Spleen (tissue), 13 donors: ENCODE measurements at places on chromosomes 1 and 21. TPM values are rescaled to one million over a fixed set of nuclear protein-coding genes. Genes with fewer than 3 reads are reported as not detected.

The ELAVL4 gene
- total RNA-seq = not detected

- no peak for DNase-seq
Measured at GRCh38 chr1:206143537-206144172, 26.5 kb upstream of the AVPR1B start.

- DNase-seq = no peak
Measured at GRCh38 chr1:225479996-225480720, 52.3 kb upstream of the LBR start.

- DNase-seq = no peak
Measured at GRCh38 chr1:56754708-56755479, 64.3 kb downstream of the FYB2 start.

DNA sequence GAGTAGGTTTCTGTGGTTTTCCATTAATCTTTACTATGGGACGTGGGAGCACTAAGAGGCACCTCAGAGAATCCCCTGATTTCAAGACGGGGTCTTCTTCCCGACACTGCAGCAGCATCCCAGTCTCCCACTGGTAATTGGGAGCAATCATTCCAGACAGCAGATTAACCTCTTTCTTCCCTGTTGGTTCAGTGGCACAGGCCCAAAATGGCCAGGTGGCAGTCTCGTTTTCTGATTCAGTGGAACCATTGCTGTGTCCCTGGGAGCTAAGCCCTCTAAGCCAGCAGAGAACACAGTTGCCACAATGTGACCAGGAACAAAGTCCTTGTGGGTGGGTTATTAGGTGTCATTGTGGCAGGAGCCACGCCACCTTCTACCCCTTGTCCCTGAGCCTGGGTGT, 342.1 kb downstream of the MATN1 start:
- DNase-seq = peak; percentile 24

GRCh38 chr21:37159053-37159776, 86.2 kb downstream of the TTC3 start:
- no peak for DNase-seq
